Activated CD4-positive, alpha-beta T cell treated with anti-CD3 and anti-CD28 coated beads for 1 hour (primary cell): ENCODE measurements at places on chromosomes 12 and 14.
A peak's percentile ranks its signal among the peaks of the same experiment; 100 is the strongest.

DNA sequence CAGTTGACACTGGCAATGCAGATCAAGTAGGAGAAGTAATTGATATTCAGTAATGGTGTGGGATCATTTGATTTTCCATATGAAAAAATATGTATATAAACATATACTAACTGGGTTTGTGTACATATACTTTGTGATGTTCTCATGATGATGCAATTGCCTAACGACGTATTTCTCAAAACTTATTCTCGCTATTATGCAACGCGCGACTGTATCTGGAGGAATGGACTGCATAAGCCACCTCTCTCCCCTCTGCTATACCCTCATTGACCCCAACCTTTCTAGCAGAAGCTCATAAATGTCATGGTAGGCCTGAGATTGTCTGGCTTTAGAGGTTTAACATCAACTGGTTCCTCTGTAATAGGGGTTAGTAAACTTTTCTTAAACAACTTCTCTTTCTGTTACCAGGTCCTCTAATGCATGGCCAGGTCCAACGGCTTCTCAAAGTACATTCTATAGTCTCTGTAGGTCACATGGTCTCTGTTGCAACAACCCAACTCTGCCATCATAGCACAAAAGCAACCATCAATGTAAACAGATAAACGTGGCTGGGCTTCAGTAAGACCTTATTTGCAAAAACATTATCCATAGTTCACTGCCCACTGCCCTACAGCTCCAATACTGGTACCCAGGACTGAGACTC, 59.3 kb downstream of the FOXN3 start:
- no peak for DNase-seq

GRCh38 chr14:23381871-23382270, 5.0 kb downstream of the CMTM5 start:
- DNase-seq, result no peak

DNA sequence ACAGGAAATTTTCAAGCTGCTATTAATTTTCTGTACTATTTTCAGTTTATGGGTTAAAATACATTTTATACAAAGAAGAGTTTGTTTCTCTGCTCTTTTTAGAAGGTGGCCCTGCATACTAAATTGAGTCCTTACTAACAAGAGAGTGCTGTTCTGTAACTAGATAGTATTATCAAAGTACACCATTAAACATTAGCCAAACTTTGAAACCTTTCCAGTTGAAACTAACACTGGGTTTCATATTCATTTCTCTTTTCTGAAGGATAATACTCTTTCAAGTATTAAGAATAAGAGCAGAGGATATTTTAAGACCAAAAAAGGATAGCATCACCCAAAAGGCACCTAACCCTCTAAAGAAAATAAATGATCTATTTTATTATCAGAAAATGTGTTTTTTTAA, 47.2 kb downstream of the PEBP1 start:
- DNase-seq, result no peak

- no peak for DNase-seq
Observed at GRCh38 chr12:66900616-66901015, 221.7 kb upstream of the GRIP1 start.

DNA sequence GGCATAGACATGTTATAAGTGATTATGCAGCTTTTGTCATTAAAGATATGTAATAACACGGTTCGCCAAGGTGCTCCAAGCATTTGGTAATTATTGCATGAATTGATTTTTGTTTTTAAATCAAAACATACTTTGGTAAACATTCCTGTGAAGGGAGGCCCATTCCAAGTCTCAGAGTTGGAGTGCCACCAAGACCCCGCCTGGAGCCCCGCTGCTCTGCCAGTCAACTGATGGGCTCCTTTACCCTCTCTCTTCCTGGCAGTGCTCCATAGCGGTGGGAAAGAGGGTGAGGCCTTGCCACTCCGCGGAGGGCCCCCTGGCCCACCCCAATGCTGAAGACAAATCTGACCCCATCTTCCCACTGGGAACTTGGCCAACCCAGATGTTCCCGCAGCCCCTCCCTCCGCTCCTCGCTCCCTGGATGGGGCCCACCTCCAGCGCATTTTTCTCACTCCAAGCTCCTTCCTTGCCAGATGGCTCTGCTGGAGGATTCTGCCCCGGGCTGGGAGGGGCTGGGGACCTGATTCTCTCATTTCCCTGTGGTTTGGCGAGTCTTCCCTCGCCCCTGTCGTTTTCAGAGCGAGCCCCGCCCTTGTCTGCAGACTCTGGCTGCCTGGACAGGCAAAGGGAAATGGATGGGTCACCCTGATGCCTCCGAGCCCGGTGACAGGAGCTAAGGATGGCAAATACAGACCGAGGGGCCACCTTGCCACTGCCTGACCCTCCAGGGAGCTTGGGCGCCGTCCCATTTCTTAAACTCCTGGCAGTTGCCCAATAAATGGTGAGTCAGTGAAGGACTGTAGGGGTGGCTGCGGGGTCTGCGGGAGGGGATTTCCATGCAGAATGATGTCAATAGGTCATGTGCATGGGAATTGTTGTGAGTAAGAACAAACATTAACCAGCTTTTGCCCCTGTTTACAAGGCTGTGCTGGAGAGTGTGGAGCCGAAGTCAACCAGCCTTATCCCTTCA, 9.2 kb upstream of the PAPLN start:
- DNase-seq, result no peak

DNA sequence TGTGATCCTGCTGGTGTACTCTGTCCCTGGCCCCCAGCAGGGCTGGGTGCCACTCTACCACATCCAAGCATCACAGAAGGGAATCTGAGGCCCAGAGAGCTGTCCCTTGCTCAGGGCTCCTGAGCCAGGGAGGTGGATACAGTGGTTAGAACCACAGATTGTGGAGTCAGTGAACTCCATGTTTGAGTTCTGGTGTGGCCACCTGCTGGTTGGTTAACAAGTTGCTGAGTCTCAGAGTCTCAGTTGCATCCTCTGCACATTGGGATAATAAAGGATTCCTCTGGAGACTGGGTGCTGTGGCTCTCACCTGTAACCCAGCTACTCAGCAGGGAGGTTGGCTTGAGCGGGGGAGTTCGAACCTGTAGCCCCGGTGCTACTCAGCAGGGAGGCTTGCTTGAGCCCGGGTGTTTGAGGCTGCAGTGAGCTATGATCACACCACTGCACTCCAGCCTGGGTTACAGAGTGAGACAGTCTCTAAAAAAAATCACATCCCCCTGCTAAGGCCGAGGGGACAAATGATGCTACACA, 39.4 kb downstream of the MVK start:
- DNase-seq, result no peak

- no peak for DNase-seq
Observed at GRCh38 chr14:22305607-22306006, 283.4 kb downstream of the DAD1 start.

DNA sequence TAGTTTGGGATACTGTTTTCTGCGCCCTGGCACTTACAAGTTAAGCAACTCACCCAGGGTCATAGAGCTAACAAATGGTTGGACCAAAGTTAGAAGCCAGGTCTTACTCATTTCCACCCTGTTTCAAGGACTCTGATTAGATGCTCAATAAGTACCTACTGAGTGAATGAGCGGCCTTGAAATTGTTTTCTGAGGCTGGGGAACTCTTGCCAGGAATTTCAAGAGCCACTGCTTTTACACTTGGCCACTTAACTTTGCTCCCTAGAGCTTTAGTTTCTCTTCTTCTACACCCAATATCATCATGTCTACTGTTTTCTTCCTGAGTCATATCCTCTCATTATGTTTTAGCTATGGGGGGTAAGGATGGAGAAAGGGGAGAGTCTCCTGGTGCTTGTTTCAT, 431.6 kb downstream of the ZFP36L1 start:
- DNase-seq, result no peak

- no peak for DNase-seq
Observed at GRCh38 chr12:40104461-40105264, 1.2 kb downstream of the SLC2A13 start.

DNA sequence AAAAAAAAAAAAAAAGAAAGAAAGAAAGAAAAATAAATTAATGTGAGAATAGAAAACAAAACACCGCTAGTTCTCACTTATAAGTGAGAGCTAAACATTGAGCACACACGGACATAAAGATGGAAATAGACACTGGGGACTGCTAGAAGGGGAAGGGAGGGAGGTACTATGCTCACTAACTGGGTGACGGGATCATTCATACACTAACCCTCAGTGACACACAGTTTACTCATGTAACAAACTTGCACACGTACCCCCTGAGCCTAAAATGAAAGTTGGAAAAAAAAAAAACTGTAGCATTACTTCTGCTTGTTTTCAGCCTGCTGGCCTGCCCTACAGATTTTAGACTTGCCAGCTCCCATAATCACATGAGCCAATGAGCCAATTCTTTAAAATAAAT, 10.5 kb upstream of the PRMT5 start:
- DNase-seq, result no peak

GRCh38 chr12:26855337-26855736, 22.3 kb upstream of the ITPR2 start:
- no peak for DNase-seq

- peak; percentile 32 for DNase-seq
Observed at GRCh38 chr14:31025367-31026076, at the start of gene AP4S1. AP4S1 (plus strand) TSS chr14:31025649; CDS start chr14:31066197, 40,548 bp downstream.

GRCh38 chr14:98994561-98994960, 277.4 kb downstream of the BCL11B start:
- DNase-seq, result no peak

GRCh38 chr12:106247674-106248311, at the start of gene CKAP4:
CKAP4 (minus strand) TSS chr12:106248020; CDS start chr12:106247851, 169 bp downstream.
- DNase-seq, result peak; percentile 26

DNA sequence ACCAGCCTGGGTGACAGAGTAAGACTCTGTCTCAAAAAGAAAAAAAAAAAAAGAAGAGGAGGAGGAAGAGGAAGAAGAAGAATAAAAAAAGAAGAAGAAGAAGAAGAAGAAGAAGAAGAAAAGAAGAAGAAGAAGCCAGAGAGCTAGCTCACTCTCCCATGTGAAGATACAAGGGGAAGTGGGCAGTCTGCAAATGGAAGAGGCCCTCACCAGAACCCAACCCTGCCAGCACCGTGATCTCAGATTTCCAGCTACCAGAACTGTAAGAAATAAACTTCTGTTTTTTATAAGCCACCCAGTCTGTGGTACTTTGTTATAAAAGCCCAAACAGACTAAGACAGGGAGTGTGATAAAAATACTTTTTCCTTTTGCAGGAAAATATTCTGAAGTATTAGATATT, 130.7 kb downstream of the ETNK1 start:
- DNase-seq, result no peak

GRCh38 chr12:124174451-124175348, 120.2 kb upstream of the RFLNA start:
- DNase-seq, result no peak

- DNase-seq, result no peak
Observed at GRCh38 chr12:93183940-93184671, 193.6 kb upstream of the NUDT4 start.

- DNase-seq, result no peak
Observed at GRCh38 chr12:131038961-131039950, 85.5 kb downstream of the ADGRD1 start.

GRCh38 chr14:22416193-22416592, 172.8 kb downstream of the DAD1 start:
- DNase-seq, result no peak
